MG63 (cell line): ENCODE measurements at places on chromosomes 7 and 10. TPM values are rescaled to one million over a fixed set of nuclear protein-coding genes. Genes with fewer than 3 reads are reported as not detected.

DNA sequence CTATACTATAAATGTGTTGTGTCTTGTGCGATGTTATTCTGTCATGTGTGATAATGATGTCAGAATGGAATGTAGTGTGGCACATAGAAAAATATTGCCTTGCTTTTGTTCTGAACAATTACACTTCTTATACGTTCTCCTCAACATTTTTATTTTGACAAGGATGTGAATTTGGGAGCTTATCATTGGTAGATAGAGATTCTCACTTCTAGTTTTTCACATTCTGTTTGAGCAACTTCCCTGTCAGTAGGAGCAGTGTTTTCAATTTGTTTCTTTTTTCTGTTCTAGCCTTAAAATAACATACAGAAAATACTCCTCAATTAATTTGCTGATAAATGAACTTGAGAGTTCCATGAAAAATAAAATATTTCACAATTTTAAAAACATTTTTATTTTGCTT lies 17.6 kb downstream of the SUN3 start:
- no peak for DNase-seq

GRCh38 chr10:130817046-130817624 lies 494.4 kb downstream of the TCERG1L start:
- no peak for DNase-seq

DNA sequence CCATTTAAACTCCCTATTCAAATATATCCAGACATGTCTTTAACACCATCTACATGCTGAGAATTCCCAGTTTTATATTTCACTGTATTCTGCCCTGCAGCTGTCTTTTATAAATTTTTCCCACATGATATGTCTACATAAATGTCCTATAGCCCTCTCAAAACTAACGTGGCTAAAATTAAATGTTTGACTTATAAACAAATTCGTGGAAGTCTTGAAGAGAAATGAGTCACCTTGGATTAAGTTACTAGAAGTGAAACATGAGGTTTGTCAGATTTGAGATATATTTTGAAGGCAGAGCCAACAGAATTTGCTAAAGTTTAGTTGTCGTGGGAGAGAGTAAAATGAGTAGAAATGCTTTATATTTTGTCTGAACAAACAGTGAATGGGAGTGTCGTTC lies 386.9 kb upstream of the CNTNAP2 start:
- no peak for DNase-seq

- DNase-seq = no peak
Observed at GRCh38 chr7:778271-778967, 51.3 kb upstream of the PRKAR1B start.

DNA sequence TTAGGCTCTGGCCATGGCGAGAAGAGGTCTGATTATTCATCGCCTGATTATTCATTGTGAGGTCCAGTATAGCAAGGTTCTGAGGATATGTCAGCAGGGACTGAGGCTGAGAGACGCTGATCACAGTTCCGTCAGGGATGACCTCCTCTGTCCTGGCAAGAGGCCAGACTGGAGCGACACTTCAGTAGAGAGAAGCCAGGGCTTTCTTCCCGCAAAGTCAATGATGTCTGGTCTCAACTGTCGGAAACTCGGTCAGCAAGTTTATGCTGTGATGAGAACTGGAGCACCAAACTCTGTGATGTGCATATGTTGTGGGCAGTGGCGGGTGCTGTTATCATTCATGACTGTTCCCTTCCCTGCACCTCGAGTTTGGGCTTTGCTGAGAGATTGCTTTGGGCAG lies 29.0 kb upstream of the GNA12 start:
- no peak for DNase-seq

DNA sequence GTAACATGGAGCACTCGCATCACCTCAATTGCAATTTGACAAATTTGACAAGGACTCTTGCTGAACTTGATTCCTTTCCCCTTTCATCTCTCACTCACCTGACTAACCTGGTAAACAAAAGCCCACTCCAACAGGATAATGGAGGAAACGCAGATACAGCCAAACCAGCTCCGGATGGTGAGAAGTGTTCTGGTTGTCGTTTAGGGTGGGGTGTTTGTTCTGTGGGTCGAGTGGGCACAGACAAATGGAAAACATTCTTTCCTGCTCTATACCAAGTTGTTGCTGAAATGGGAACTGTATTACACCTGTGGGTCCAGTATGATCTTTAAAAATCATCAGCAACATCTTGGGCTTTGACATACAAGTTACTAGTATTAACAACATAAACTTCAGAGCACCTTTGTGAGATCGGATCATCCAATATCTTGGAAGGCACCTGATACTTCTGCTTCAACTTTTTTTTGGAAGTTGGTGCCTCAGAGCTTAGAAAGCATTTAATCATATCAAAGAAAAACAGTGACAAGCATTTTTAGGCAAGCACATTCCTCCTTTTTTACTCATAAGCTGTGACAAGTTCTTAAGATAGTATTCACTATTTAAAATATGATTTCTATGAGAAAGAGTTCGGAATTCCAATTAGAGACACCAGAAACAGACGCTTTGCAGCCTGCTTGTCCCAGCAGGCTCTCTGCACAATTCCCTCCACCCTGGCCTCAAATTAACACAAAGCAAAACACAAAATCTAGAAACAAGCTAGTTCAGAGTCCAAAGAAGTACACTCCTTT lies 58.1 kb downstream of the CCDC186 start:
- no peak for DNase-seq

- peak; percentile 58 for DNase-seq
Observed at GRCh38 chr10:75469006-75469616, 37.7 kb downstream of the LRMDA start.

GRCh38 chr7:55555160-55555559 lies 17.1 kb downstream of the VOPP1 start:
- DNase-seq = no peak

- no peak for DNase-seq
Observed at GRCh38 chr10:96512524-96513304, 1.0 kb downstream of the TLL2 start.

DNA sequence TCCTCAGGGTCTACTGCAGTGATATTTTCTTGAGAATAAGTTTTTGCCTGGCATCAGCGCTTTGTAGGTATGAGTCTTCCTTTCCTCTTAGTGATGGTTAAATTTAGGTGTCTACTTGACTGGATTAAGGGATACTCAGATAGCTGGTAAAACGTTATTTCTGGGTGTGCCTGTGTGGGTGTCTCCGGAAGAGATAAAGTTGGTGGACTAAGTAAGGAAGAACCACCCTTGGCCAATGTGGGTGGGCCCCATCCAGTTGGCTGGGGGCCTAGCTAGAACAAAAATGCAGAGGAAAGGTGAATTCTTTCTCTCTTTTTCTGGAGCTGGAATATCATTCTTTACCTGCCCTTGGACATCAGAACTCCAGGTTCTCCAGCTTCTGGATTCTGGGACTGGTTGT lies 138.8 kb downstream of the ADCYAP1R1 start:
- DNase-seq = no peak

DNA sequence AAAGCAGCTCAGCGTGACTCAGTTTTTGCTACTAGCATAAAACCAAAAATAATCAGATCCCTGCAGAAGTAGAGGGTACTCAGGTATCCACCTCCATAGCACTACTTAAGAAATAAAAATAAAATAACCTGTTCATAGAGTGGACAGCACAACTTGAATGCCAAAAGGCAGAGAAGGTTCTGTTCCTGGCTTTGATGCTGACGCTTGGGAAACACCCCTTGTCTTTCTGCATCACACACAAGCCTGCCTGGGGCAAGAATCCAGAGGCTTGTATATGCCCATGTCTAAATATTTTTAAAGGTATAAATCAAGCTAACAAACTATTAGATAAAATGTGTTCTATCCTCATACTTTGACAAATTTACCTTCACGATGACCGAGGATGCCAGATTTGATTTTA lies 207.3 kb downstream of the KIAA1217 start:
- no peak for DNase-seq

DNA sequence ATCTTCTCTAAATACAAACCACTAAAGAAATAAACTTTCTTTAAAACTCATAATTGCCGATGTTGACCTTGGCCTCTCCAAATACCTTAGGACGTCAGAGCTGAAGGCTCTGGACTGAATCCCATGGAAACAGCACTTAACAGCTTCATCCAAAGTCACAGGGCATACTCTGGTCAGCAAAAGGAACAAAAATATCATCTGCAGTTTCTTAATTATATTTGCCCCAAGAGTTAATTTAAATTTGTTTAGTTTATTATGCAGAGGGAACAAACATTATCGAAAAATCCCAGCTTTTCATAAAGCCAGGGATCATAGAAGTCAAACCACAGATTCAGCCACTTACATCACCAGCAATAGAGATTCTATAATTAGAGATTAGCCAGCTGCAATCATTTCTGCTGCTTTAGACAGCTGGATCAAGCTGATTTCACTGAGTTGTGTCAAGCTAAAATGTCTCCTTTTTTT lies 20.5 kb upstream of the FAM13C start:
- no peak for DNase-seq

DNA sequence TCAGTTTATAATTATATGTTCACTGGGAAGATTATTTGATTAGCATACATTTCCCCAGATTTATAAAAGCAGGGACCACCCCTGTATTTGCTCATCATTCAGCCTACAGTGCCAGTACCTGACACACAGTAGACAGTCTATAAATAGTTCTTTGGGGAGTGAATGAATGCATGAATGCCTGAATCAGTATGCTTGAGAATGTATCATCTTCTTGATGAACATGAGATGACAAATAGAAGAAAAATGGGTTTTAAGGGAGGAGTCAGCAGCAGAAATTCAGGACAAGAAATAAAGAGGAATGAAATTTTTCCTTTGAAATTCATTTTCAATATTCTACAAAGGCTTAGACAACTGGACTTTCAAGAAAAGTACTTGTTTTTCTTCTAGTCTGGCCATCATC lies 295.8 kb upstream of the LRRTM3 start:
- no peak for DNase-seq

GRCh38 chr10:103551619-103552602 lies 58.4 kb downstream of the NEURL1 start:
- no peak for DNase-seq

DNA sequence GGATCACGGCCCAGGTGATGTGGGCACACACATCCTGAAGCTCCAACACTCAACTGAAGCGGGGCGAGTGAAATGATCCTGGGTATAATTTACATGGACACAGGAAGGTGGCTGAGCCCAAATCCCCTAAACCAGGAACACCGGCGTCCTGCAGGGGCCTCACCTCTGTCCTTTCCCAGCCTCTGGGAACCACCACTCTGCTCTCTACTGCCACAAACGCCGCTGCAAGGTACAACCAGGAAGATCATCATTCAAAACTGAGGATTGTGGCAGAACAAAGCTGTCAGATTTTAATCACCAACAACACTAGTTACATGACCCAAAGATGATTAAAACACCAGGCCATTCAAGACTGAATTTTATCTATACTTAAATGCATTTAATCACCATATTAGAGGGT lies 104.0 kb downstream of the DIP2C start:
- no peak for DNase-seq

GRCh38 chr10:60942134-60942787 lies 1.7 kb downstream of the RHOBTB1 start:
- DNase-seq = no peak

GRCh38 chr10:133044401-133044811 lies 43.3 kb upstream of the ADGRA1 start:
- no peak for DNase-seq

DNA sequence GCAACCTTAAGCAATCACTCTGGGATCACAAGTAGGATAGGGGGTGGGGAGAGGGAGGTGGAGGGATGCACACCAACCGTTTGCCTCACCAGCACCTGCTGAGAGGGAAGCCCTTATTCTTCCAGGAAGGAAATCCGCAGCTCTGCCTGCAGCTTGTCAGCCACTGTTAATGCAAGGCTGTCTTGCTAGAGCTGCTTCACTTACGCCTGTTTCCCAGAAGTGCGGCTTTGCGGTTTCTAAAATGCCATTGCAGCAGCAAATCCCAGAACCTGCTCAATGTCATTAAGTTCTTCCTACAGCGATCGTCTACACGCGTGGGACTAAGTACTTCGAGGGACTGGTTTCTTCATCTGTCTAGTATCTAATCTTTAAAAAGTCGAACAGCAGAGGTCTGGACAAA lies 191.1 kb downstream of the ZMYND11 start:
- DNase-seq = no peak

DNA sequence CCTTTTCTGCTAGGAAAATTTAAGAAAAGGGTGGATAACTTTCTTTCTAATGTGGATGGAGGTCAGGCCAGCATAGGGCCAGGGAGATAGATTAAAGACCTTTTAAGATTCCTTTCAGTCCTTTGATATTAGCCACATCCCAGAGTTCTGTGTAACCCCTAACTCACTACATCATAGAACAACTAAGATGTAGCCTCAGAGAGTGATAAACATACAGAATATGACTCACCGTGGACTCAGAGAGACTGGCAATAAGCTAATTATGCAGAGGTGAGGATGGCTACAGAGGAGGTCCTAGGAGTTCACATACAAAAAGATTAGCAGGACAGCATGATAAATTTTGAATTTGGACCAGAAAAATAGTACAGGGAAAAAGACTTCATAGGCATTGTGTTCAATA lies 141.0 kb downstream of the AOAH start:
- no peak for DNase-seq

DNA sequence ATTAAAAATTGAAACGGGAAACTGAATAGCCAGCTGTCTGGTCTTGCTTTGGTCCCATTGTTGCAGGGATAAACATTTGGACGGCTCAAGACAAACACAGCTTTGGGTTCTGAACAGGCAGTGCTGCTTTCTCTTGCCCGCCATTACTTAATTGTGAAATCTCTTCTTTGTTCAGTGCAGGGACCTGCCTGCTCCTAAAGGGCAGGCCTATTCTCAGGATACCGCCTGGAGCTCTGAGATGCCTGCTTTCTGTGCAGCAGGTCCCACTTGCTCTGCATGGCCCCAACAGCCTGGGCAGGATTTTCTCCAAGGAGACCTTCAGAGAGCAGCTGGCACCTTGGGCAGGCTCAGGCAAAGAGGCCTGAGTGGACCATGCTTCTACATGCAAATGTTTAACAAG lies 237.6 kb downstream of the KCNMA1 start:
- no peak for DNase-seq

DNA sequence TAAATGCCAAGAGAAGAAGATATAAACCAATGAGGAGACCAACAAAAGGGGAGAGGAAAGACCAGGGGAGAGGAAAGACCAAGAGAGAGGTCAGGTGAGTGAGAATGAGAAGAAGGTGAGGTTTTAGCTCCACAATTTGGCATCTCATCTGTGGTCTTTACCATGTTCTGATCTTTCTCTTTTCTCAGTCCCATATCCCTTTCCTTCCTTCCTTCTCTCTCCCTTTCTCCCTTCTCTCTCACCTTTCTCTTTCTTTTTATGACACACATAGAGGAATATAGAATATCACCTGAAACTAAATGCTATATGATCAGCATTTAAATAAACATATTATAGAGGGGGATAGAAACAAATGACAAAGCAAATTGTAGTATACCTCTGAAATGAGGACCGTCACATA lies 57.4 kb downstream of the ATE1 start:
- DNase-seq = no peak

- no peak for DNase-seq
Observed at GRCh38 chr7:29877196-29877595, 70.9 kb downstream of the WIPF3 start.

GRCh38 chr10:23780331-23780730 lies 341.5 kb downstream of the OTUD1 start:
- DNase-seq = no peak

SAMD9L gene
- total RNA-seq = 3.8 and 28.8 TPM in 2 replicates

GIMAP7 gene
- not detected in 2 replicates for total RNA-seq

SPAM1 gene
- not detected in 2 replicates for total RNA-seq

PNLIPRP3 gene
- total RNA-seq = not detected in 2 replicates

LRCH4 gene
- 3.8 and 6.3 TPM in 2 replicates for total RNA-seq

NPY4R2 gene
- 0.26 TPM in 1 of 2 replicates, not detected in the other for total RNA-seq
